ENCODE measurements at places on chromosomes 7 and 10. TPM values are rescaled to one million over a fixed set of nuclear protein-coding genes. Genes with fewer than 3 reads are reported as not detected.

The FLNC gene
- 10.8 TPM for polyA plus RNA-seq

The TMEM26 gene
- polyA plus RNA-seq, result 7.7 TPM

The ARHGAP22 gene
- polyA plus RNA-seq, result 1.1 TPM

The TLX1 gene
- 0.07 TPM for polyA plus RNA-seq

Data from right renal cortex interstitium (tissue), 3 donors.